ENCODE measurements at places on chromosomes 7 and 10.
A peak's percentile ranks its signal among the peaks of the same experiment; 100 is the strongest.

- DNase-seq, result peak; percentile 80
Measured at GRCh38 chr10:33706191-33706590, 371.7 kb upstream of the NRP1 start.

GRCh38 chr10:120981601-120982391 lies 130.6 kb downstream of the WDR11 start:
- no peak for DNase-seq

DNA sequence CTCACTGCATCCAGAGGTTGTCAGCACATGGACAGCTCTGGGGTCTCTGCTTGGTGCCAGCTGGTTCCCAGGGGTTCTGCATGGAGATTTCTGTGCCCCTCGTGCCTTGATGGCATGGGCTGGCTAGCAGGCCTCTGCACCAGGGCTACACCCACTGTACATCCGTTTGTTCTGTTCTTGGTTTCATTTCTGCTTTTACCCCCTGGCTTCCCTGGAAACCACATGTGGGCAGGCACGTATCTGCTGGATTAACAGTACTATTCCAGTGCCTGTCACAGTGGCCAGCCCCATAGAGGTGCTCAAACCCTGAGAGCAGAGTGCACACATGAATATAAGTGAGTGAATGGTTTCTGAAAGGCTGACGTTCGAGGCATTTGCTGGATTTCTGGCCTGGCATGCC lies 207.2 kb upstream of the GPR26 start:
- DNase-seq, result no peak

- no peak for DNase-seq
Measured at GRCh38 chr10:45443101-45444009, 69.3 kb downstream of the ALOX5 start.

DNA sequence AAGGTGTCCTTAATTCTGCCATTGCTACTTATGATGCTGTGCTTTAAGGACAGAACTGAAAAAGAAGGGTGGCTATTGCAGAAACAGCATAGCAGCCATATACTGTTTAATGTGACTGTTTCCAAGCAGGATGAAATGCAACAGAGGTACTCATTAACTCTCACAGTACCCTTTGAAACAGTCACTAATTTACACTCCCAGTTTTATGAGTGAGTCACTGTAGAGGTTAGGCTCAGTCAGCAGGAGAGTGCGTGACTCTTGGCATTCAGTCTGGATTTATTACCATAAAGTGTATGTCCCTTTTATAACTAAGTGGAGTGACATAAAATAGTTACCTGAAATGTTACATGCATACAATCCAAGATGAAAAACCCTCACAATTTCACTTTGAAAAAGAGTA lies 27.7 kb downstream of the ALDH18A1 start:
- DNase-seq, result no peak

DNA sequence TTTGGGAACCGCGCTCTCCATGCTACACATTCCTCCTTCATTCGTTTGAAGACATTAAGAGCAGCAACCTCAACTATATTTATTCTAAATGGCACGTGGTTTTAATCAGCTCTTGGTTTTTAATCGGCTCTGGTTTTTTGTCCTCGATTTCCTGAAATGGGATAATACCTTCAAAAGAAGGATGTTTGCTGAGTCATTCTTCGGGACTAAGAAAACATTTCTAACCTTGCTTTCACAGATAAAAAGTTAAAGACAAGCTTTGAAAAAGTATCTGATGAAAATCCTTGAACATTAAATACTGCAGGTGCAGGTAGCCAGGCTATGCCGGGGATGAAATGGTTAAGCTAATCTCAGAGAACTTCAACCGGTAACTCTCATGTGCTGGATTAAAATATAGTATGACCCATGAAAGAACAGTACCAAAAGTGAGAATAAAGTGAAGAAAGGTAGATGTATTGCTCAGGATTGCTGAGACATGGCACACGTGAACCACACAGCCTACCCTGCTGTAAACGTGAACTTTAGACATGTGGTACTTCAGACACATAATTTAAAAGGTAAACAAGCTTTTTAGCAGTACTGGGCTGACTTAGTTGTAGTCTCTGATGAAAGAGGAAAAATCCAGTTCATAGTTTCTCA lies 89.1 kb downstream of the PTPRN2 start:
- DNase-seq, result no peak

DNA sequence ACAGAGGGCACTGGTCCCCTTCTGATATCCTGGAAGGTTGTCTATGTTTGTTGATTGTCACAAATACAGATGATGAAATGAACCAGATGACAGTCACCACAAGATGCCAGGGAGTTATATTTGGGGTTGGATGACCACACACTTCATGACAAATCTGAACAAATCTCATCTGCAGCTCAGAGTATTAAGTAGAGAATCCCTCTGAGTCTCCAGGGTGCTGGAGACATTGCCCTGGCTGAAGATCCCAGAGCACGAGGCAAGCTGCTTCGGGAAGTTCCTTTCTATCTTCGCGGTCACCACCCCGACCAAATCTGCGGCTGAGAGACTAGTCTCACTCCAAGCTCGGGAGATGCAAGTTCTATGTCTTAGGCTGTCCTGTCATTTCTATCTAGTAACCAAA lies 9.0 kb downstream of the DENND2A start:
- DNase-seq, result no peak

- DNase-seq, result peak; percentile 51
Measured at GRCh38 chr10:30970760-30971460, 60.8 kb downstream of the ZNF438 start.

- peak; percentile 87 for DNase-seq
Measured at GRCh38 chr10:101938305-101939007, 94.9 kb upstream of the KCNIP2 start.

DNA sequence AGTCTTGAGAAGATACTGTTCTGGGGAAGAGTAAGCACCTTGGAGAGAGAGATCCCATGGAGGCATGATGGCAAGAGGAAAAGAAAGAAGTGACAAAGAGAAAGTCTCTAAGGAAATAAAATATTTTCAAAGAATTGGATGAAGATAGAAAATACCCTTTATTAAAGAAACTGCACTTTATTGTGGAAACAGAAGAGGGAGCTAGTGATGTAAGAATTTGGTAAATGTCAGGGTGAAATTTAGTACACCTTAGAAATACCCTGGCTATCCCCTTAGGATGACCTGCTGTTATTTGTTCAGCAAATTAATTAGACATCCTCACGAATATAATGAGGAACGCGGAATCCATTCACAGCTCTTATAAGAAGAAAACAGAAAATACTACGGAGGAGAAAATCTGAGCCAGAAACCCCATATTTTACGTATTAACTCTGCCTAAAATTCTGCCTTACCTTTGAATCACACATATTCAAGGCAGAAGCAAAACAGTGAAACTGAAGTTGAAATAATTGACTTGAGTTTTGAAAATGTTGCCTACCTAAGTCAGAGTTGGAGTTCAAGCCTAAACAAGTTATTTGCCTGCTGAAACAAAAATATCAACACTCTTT lies 90.7 kb downstream of the TFPI2 start:
- peak; percentile 24 for DNase-seq

GRCh38 chr10:98424295-98425254 lies 9.6 kb upstream of the PYROXD2 start:
- DNase-seq, result no peak

DNA sequence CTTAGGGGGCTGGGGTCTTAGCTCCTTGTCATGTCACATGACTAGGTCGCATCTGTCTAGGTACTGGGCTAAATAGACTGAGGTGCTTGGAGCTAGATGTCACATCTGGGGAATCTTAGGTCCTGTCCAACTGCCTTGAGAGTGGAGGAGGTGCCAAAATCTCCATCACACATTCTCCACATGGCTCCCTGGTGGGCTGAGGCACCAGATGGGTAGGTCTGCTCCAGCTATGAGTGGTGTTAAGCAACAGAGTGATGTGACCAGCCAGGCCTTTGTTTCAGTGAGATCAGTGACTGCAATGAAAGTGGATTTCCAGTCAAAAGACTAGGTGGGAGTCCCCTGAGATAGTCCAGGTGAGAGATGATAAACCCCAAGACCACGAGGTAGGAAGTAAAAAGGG lies 251.8 kb downstream of the BMPER start:
- DNase-seq, result no peak

- peak; percentile 34 for DNase-seq
Measured at GRCh38 chr7:43021431-43021830, 89.3 kb downstream of the MRPL32 start.

DNA sequence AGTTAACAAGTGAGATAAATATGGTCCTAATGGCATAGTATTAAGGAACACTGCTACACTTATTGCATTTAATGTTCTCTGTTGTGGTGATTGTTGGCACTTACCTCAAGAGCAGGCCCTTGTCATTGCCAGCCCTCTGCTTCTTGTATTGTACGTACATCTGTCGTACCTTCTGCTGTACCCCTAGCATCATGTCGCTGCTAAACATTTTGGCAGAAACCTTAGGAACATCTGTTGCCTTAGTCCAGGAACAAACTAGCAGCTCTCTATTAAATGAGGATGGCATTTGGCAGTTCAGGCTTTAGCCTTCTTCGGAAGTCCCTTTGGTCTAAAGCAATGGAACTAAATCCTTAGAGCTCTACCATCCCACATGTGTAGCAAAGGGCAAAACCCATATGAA lies 47.6 kb downstream of the PRKG1 start:
- no peak for DNase-seq

- DNase-seq, result no peak
Measured at GRCh38 chr7:84998665-84999064, 188.2 kb downstream of the SEMA3D start.

GRCh38 chr10:13769946-13770345 lies 183.2 kb downstream of the PRPF18 start:
- DNase-seq, result peak; percentile 67

DNA sequence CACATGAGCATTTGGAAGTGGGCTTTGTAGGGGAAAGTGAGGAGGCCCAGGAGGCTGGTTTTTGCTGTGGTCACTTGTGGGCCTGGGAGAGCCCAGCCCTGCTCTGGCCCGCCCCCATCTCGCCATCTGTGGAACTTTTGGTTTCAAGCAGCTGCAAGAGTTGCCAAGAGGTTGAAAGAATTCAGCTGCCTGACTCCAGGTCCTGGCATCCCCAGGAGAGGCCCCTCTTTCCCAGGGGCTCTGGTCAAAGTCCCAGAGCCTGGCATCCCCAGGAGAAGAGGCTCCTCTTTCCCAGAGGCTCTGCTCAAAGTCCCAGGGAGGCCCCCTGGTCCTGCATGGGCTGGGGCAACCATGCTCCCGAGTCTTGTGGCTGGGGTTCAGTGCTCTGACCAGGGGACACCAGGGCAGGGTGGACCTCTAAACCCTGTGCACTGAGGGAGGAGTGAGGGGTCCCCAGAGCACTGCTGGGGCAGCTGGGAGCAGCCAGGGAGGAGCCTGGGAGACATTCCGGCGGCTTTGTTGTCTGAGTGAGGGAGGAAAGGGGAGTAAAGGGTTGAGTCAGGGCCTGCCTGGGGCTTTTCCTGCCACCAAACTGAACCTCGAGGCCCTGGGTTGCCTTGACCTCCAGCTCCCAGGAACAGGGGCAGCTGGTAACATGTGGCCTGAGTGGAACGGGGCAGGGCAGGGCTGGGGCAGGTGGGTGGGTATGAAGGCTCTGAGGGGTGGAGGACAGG lies 27.7 kb upstream of the CSGALNACT2 start:
- peak; percentile 16 for DNase-seq

GRCh38 chr10:11164803-11165590 lies 147.3 kb downstream of the CELF2 start:
- DNase-seq, result peak; percentile 85

DNA sequence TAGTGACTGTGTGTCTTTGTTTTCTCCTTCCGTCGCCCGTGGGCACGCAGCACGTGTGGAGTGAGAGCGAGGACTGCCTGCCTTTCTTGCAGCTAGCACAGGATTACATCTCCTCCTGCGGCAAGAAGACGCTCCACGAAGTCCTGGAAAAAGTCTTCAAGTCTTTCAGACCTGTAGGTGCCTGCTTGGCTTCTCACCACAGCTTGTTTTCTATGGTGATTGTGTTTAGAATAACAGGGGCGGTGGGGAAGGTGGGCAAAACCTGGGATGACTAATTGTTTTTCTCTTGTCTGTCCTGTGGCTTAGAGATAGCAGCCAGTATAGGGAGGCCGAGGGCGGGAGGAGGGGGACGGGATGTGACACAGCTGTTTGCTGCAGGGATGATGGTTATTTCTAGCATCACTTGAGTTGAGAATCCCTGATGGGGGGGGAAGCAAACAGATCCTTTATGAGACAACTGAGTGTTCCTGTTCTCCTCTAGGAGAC lies 11.4 kb downstream of the MTURN start:
- DNase-seq, result no peak

GRCh38 chr7:151537818-151538561 lies 18.3 kb upstream of the RHEB start:
- DNase-seq, result no peak

DNA sequence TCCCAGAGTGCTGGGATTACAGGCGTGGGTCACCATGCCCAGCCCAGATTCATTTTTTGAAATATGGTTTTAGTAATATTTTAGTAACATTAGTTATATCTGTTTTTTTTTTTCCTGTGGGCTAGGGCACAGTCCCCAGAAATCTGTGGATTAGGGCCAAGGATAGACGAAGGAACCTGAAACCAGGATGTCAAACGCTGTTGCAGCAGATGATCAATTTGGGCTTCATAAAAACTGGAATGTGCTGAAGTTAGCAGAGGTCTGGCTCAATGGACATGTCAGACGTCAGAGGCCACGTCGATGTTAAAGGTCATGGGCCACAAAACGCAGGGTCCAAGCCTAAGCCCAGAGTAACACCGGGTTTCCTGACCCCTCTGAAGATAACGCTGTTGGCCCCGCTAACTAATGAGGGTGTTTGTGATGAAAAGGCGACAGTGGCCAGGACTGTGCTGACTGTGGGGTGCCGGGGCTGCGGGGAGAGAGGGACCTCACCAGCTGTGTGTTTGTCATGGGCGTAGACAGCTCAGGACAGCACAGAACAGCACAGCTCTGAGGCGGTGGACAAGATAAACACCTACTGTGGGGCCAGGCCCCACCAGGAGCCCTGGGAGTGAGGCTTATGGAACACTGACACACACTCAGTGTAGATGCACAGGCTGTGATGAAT lies 23.8 kb upstream of the GTPBP4 start:
- peak; percentile 35 for DNase-seq

DNA sequence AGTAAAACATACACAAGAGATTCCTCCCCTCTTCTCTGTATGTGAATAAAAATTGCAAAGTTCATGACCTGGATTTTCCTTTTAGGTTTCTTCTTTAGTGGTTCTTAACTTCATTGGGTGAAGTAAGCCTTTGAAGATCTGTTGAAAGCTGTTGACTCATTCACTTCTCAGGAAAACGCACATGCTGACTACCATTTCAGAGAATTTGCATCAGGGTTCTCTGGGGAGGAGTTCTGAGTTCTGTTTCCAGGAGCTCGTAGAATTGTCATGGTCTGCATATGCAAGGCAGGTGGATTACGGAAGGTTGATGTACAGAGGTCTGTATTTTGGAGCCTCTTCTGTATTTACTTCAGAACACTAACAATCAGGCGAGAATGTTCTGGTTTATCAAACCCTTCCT lies 962 bp upstream of the SLC26A4 start:
- peak; percentile 66 for DNase-seq

Data from fibroblast of skin of back (primary cell).